ENCODE measurements at places on chromosomes 13 and 19.

- no peak for DNase-seq
These were observed 14.3 kb upstream of the ZNF667 start for GRCh38 chr19:56491399-56491798.

- DNase-seq, result no peak
These were observed 474 bp upstream of the FAM174C start for GRCh38 chr19:1274852-1275259.

GRCh38 chr13:45349438-45349837 is 8.5 kb upstream of the TPT1 start:
- no peak for DNase-seq

DNA sequence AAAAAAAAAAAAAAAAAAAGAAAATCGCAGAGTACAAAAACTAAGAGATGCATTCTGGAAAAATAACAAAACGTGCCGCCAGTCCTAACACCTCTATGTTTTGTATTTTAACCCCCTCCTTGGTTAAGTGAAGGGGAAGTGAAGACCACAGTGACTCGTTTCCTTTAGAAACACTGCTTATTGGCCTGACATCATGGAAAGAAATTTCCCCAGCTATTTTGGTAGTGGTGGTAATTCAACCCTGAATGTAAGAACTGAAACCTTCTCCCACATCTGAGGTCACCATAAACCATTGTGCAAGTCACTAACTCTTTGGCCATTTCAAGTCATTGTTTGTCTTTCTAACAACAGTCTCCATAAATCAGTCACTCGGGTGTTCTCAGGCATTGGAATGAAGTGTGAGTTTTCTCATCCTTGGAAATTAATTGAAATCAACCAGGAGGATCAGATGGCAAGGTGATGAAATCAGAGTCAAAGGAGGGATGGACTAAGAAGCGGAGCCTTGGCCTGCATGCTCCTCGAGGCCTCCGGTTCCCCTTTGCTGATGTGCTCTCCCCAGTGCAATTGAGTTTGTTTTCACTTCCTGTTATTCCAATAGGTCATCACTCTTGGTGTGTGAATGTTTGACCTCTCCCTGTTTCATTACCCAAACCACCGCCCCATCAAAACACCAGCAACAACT is 443.9 kb downstream of the FGF9 start:
- DNase-seq, result no peak

GRCh38 chr13:76798037-76798436 is 88.2 kb downstream of the KCTD12 start:
- no peak for DNase-seq

DNA sequence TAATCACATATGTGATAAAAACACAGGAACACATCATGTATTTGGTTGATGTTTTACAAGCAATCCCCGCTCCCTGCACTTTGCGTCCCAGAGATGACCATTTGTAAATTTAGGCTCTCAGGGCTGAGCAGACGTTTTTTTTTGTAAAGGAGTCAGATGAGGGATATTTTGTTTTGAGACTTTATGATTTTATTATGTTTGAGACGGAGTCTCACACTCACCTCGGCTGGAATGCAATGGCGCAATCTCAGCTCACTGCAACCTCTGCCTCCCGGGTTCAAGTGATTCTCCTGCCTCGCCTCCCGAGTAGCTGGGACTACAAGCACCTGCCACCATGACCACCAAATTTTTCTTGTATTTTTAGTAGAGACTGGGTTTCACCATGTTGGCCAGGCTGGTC is 1.4 kb downstream of the TLE6 start:
- no peak for DNase-seq

DNA sequence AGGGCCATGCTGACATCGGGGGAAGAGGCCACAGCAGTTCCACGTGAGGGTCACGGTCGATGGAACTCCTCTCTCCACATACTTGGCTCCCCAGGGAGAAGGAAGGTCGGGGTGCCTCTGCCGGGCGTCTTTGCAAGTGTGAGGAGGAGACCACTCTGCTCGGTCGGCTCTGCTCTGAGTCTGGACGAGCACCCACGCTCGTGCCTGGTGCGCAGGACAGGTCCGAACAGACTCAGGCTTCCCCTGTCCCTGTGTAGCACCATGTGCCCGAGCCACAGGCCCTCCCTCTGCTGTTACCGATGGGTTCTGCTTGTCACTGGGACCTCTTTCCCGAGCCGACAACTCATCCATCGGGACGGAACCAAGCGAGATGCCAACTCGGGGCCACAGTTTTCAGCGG is 35.1 kb downstream of the TMEM255B start:
- no peak for DNase-seq

DNA sequence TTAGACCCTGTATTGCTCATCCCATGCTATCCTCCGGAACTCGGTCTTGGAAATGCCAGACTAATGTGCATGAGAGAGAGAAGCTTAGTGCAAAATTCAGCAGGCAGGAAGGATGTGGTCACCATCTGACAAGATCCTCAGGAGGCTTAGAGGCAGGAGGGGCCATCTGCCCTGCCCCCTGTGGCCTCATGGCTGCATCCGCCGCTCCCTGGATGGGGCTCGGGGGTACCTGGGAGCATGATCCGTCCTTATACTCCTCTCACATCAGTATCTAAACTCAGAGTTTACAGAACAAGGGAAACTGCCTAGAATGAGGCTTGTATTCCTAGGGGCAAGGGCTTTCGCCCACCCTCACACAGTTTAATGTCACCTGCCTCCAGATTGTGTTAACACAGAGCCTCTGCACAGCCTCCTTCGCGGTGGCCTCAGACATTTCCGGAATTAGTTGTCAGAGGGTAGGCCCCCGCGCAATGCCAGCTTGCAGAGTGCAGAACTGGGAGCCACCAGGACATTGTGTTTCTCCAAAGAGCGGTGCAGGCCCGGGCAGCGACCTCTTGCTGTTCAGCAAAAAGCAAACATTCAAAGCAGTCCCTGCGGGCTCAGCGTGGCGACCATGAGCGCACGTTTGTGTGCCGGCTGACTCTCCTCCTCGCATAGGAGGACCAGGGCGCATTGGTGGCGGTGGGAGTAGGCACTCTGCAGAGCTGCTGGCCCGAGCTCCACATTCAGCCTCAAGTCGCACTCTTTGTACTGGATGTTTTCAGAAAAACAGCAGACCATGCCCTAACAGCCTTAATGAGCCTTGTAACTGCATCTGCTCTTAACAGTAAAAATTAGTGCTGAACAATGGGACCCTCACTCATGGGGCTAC is 39.1 kb downstream of the GPR12 start:
- no peak for DNase-seq

DNA sequence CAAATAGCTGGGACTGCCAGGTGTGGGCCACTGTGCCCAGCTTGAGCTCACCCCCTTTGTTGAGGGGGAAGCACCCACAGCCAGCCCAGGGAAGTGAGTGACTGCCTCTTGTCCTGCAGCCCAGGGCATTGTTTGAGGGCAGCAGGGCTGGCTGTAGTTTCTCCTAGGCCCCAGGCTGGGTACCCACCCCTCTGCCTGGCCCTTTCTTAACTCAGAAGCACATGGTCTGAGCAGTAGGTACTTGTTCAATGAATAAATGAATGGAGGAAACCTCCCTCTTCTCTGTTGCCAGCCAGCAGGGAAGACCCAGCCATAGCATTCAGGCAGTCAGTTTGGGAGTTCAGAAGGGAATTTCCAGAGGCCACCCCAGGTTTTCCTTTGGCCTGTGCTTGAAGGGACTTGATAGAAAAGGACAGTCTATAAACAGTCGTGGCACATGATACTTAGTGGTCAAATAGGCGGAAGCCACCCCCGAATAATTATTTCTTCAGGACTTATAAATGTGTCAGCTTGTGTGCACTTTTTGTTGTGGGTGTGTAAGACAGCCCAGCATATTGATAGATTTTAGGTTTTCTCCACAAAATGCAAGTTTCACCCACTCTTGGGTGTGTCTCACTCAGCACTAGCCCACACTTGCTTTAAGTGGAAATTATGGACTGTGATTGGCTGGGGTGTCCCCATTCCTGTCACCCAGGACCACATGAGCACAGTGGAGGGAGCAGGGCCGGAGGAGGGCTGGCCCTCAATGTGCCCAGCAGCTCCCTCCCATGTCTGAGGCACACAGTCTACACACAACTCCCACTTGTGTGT is 33.1 kb downstream of the GATAD2A start:
- no peak for DNase-seq

- DNase-seq, result no peak
These were observed 685 bp downstream of the LENG9 start for GRCh38 chr19:54462655-54463530.
